ENCODE measurements at places on chromosomes 6 and 20. TPM values are rescaled to one million over a fixed set of nuclear protein-coding genes. Genes with fewer than 3 reads are reported as not detected.

MYLIP gene
- total RNA-seq: 236 TPM

DNA sequence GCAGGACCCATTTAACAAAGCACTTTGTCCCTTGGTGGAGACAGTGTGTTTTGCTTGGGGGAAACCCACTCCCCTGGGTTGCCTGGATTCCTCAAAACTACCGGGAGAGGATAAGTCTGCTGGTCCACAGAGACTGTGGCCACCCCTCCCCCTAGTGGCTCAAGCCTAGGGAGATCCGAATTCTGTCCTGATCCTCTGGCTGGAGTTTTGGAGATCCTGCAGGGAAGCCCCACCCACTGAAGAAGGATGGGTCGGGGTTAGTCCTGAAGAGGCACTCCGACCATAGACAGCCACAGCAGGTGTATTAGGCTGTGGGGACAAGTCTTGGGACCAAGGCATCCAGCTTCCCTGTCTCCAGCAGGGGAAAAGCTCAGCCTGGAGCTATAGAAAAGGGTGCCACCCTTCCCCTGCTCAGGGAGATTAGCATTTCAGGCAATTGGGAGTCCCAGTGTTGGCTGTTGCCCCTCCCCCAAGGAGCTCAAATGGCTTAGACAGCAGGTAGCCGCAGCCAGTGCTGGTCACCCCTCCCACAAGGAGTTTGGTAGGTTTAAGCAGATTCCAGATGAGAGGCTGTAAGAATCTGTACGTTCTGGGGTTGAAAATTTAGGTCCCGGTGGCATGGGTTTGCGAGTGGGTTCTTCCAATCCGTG is 750.0 kb downstream of the TBC1D32 start:
- H3K36me3 ChIP-seq: no peaks in the 10 kb centered on the region
- H3K4me3 ChIP-seq: no peak overlapping the region
- H3K27ac ChIP-seq: no peak overlapping the region
- no peaks in the 10 kb centered on the region for H3K27me3 ChIP-seq

VARS2 gene
- 19.8 TPM for total RNA-seq

PLCB1 gene
- total RNA-seq: 1.8 TPM

DNA sequence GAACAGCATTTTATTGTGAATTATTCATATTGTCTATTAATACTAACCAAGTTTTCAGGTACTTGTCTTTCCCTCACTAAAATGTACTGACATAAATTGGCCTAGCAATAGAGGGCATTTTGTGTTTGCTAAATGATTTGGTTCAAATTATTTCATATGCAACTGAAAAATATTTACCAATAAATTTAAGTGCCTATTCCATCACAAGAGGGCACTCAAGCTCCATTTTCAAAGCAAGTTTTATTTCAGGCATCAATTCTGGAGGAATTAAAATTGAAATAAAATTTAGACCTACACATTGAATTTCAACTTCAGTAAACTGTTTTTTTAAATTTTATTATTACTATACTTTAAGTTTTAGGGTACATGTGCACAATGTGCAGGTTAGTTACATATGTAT is 114.3 kb upstream of the SYNCRIP start:
- no peaks in the 10 kb centered on the region for H3K36me3 ChIP-seq
- H3K27me3 ChIP-seq: no peaks in the 10 kb centered on the region
- no peaks in the 10 kb centered on the region for H3K4me1 ChIP-seq
- no peak for DNase-seq
- no peak overlapping the region for H3K4me3 ChIP-seq

GRCh38 chr20:33191484-33191883 is 23.5 kb downstream of the BPIFA2 start:
- no peak overlapping the region for H3K4me3 ChIP-seq
- H3K27ac ChIP-seq: no peak overlapping the region
- H3K4me1 ChIP-seq: no peaks in the 10 kb centered on the region
- H3K27me3 ChIP-seq: no peaks in the 10 kb centered on the region

TMEM14C gene
- total RNA-seq: 15.7 TPM

- H3K36me3 ChIP-seq: no peaks in the 10 kb centered on the region
- H3K4me1 ChIP-seq: peaks cover 38% of the 10 kb centered on the region
- peak overlapping the region; percentile 75 for H3K4me3 ChIP-seq
- H3K27me3 ChIP-seq: no peaks in the 10 kb centered on the region
Measured at GRCh38 chr20:63863021-63863797, 1.9 kb upstream of the TPD52L2 start.

DNA sequence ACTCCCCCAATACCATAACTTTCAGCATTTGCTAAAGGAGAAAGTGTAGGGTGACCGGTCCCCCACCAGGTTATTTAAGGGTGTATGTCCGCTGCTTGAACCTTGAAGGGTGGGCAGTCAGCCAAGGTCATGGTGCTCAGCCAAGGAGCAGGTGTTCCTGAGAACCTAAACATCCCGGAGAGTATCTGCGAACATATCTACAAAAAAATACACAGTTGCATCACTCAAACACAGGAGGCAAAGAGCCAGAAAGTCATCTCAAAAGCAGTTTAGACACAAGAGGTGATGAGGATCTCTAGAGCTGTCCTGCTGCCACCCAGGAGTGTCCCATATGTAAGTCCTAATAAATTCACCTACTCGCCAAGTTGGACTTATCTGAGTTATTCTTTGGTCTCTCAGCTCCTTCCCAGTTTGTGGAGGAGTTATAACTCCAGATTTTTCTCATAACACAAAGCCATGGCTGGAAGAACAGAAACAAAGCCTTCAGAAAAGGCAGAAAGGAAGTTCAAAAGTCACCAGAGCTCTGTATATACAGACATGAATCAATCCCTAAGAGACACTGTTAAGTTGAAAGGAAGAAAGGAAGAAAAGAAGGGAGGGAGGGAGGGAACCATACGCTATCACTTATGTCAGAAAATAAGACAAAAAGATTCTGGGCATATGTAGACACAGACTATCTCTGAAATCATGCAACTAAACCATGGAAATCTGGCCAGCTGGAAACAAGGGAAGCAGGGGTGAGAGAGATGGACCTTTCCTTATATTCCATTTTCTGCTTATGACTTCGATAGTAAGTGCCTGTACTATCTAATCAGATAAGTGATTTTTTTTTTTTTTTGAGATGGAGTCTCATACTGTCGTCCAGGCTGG is 11.3 kb downstream of the MBOAT1 start:
- no peaks in the 10 kb centered on the region for H3K27me3 ChIP-seq
- DNase-seq: no peak
- no peak overlapping the region for H3K4me3 ChIP-seq
- H3K4me1 ChIP-seq: peaks cover 47% of the 10 kb centered on the region
- peak overlapping the region; percentile 75 for H3K27ac ChIP-seq

- H3K4me1 ChIP-seq: no peaks in the 10 kb centered on the region
- H3K27me3 ChIP-seq: peaks cover 3% of the 10 kb centered on the region
- no peaks in the 10 kb centered on the region for H3K36me3 ChIP-seq
- DNase-seq: no peak
- H3K4me3 ChIP-seq: no peak overlapping the region
Measured at GRCh38 chr20:19929481-19930145, 87.5 kb upstream of the NAA20 start.

DNA sequence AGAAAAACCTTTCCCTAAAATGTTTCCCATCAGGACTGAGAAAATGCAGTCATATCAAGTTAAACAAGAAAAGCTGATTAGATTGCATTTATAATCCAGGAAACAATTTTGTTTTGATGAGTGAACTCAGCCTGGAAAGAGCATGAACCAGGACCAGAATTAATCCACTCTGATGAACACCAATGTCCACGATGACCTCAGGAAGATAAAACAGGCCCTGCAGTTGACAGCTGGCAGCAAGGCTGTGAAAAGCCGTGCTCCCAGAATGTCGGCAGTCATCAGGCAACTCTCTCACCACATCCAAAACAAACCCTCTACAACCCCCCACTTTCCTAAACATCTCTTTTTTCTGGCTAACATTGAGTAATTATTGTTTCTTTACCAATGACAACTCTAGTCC is 74.0 kb upstream of the PROKR2 start:
- H3K27me3 ChIP-seq: peaks cover under 1% of the 10 kb centered on the region
- H3K27ac ChIP-seq: no peak overlapping the region
- H3K4me3 ChIP-seq: no peak overlapping the region

KHDC1L gene
- 0.67 TPM for total RNA-seq

- H3K4me1 ChIP-seq: no peaks in the 10 kb centered on the region
- no peak overlapping the region for H3K4me3 ChIP-seq
- no peaks in the 10 kb centered on the region for H3K36me3 ChIP-seq
Measured at GRCh38 chr6:152428126-152428525, 209.0 kb downstream of the SYNE1 start.

DNA sequence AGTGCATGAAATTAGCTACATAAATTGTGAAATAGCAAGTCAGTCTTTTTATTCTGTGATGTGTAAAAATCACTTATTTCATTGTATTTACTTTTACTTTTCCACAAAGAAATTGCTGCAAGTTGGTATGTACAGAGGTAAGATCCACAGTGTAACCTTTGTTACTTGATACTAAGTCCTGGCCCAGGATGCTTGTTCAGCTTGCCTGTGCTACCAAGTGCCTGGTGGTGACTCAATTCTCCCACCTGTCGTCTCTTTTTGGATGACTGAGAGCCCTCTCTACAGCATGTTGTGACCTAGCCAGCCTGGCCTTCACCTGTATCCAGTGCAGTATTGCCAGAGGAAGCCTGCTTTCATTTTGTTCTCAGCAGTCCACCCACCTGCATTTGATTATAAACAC is 54.9 kb downstream of the ANKRD6 start:
- H3K27me3 ChIP-seq: no peaks in the 10 kb centered on the region
- no peaks in the 10 kb centered on the region for H3K4me1 ChIP-seq
- no peak overlapping the region for H3K27ac ChIP-seq
- DNase-seq: no peak
- H3K4me3 ChIP-seq: no peak overlapping the region

DEFB128 gene
- total RNA-seq: not detected

- DNase-seq: no peak
- no peaks in the 10 kb centered on the region for H3K4me1 ChIP-seq
- H3K27me3 ChIP-seq: no peaks in the 10 kb centered on the region
- H3K4me3 ChIP-seq: no peak overlapping the region
- H3K27ac ChIP-seq: no peak overlapping the region
- H3K36me3 ChIP-seq: no peaks in the 10 kb centered on the region
Measured at GRCh38 chr20:36214684-36215256, 21.5 kb upstream of the AAR2 start.

DNA sequence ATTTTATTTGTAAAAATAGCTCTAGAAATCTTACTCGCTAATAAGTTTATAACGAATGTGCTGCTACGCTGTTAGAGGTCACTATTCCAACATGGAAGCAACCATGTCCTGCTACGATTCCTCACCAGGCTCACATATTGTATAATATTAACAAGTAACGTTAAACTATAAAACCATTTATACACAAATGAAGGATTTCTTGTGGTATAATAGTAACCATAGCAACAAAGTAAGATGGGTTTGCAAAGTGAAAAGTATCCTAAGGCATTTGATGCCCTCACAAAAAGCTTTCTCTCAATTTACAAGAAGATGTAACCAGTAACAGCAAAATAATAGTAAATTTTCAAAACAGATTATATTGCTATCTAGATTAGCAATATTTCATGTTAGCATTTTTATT is 117.2 kb downstream of the PRKN start:
- no peak overlapping the region for H3K27ac ChIP-seq
- H3K4me1 ChIP-seq: no peaks in the 10 kb centered on the region
- DNase-seq: no peak
- H3K36me3 ChIP-seq: no peaks in the 10 kb centered on the region
- H3K4me3 ChIP-seq: no peak overlapping the region

PRL gene
- total RNA-seq: not detected

- no peaks in the 10 kb centered on the region for H3K36me3 ChIP-seq
- H3K4me1 ChIP-seq: no peaks in the 10 kb centered on the region
- no peak overlapping the region for H3K4me3 ChIP-seq
- no peak overlapping the region for H3K27ac ChIP-seq
Measured at GRCh38 chr6:135073756-135074393, 19.3 kb upstream of the HBS1L start.

MDFI gene
- not detected for total RNA-seq

GRCh38 chr6:33843131-33844121 is 39.6 kb upstream of the MLN start:
- H3K4me3 ChIP-seq: no peak overlapping the region
- H3K4me1 ChIP-seq: peaks cover 10% of the 10 kb centered on the region
- no peak for DNase-seq
- H3K36me3 ChIP-seq: no peaks in the 10 kb centered on the region
- H3K27ac ChIP-seq: no peak overlapping the region
- H3K27me3 ChIP-seq: no peaks in the 10 kb centered on the region

DNA sequence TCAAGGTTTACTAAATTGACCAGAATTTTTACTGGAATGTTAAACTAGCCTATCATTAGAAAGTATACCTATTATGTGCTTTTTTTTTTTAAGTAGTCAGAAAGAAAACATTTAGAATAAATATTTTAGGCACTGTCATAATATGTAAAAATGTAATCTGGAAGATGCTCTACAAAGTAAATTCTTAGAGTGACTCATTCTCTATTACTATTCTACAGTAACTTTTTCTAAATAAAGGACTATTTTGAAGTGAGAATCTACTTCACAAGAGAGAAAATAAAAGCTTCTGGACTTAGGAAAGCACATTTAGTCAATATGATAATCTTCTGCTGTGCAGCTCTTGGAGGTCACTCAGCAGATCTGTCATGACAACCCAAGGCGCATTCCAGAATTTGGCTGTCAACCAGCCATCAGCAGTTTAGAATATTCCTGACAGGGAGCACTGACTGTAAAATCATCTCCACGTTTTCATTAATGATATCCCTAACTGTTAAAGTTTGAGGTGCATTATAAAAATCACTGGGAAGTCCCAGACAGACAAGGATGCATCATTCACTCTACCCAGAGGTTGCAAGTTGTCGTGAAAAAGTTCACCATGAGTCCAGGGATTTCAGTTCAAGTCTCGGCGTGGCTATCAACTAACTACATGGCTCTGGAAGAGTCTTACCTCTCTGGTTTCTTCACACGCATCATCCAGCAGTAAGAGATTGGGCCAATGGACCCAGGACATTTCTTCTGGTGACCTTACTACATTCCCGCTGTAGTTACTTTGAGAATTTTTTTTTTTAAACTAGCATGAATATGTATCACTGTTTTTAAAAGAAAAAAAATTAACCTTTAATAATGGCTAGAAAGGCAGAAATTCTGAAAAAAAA is 374.9 kb downstream of the GJA1 start:
- no peaks in the 10 kb centered on the region for H3K36me3 ChIP-seq
- H3K4me1 ChIP-seq: no peaks in the 10 kb centered on the region
- no peak for DNase-seq

- H3K27ac ChIP-seq: no peak overlapping the region
- no peak for DNase-seq
- H3K36me3 ChIP-seq: no peaks in the 10 kb centered on the region
- no peak overlapping the region for H3K4me3 ChIP-seq
- H3K4me1 ChIP-seq: no peaks in the 10 kb centered on the region
Measured at GRCh38 chr6:114210467-114210866, 132.4 kb downstream of the HS3ST5 start.

KIAA0408 gene
- total RNA-seq: 5.8 TPM

DNA sequence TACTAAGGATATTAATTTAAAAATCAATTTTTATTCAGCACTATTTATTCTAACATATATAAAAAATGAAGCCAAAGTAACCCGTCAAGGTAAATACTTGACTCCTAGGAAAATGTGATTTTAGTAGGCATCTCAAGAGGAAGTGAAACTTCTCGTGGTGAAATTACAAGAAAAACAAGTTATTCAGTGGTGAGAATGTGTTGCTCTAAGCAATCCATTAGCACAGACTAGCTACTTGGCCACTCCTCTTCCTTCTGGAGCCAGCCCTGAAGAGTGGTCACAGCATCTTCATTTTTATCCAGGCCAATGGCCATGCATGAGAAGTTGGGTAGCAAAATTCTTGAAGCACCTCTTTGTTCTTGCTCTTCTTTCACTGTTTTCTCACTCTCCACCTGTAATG is 40.4 kb upstream of the GFRAL start:
- no peaks in the 10 kb centered on the region for H3K36me3 ChIP-seq
- H3K27ac ChIP-seq: no peak overlapping the region
- no peaks in the 10 kb centered on the region for H3K4me1 ChIP-seq

GRCh38 chr20:32986331-32986966 is 17.8 kb downstream of the SUN5 start:
- H3K36me3 ChIP-seq: no peaks in the 10 kb centered on the region
- no peak for DNase-seq
- H3K4me1 ChIP-seq: peaks cover 5% of the 10 kb centered on the region
- H3K27me3 ChIP-seq: no peaks in the 10 kb centered on the region
- H3K27ac ChIP-seq: no peak overlapping the region
